ENCODE measurements at places on chromosomes 13 and 19.

DNA sequence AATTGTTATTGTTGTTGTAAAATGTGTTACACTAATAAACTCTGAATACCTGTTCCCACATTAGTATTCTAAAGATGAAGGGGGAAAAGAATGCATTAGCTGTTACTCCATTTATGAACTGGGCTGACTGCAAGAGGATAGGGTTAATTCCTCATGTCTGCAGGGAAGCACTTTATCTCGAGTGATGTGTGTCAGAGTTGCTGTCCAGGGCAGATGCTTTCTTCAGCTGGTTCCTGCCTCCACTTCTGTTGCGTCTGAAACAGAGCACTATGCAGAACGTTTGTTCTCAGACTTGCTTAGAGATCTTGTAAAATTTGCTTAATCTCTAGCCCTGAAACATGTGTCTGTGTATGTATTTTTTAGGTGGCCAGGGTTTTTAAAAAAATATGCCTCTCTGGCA lies 318.8 kb downstream of the SPRY2 start:
- DNase-seq, result no peak

DNA sequence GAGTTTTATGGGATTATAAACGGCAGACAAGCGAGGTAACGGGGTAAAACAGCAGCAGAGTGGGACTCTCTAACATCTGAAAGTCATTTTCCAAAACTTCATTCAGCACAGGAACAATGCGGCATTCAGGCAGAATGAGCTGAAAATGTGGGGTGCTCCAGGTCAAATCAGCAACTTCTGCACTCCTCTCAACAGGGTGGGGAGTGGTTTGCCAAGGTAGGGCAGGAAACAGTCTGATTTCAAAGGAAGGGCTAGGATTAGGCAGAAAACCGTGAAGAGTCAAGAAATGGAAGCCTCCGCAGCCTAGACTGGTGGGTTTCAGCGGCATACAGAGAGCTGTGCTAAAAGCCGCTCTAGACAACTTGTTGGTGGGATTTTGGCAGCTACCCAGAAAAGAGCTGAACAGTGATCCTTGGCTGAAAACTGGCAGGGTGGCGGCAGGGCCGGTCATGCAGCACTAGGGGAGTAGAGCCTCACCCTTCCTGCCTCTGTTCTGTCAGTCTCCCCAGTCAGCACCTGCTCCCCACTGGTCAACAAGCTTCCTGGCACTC lies 154.2 kb upstream of the KLF12 start:
- peak; percentile 54 for DNase-seq

DNA sequence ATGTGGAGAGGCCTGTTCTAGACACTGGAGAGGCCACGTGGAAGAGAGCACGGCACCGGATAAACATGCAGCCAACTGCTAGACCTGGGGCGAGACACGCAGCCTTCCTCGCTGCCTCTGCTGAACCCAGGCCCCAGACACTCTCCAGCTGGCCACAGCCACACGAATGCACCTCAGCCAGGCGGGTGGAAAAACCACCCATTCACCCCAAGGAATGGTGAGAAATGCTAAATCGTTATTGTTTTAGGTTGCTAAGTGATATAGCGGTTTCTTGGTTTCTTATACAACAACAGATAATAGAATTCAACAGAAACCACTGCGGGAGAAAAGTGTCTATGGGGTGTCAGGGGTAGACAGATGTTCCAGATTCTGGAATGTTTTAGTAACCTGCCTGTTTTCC lies 52.5 kb downstream of the STK24 start:
- DNase-seq, result no peak

- DNase-seq, result no peak
Measured at GRCh38 chr13:50425772-50426171, 410.5 kb downstream of the KCNRG start.

GRCh38 chr13:101942535-101943157 lies 459.2 kb downstream of the FGF14 start:
- no peak for DNase-seq

GRCh38 chr13:51240958-51241357 lies 18.8 kb downstream of the FAM124A start:
- no peak for DNase-seq

GRCh38 chr19:18672606-18673337 lies 10.7 kb upstream of the CRTC1 start:
- peak; percentile 18 for DNase-seq

DNA sequence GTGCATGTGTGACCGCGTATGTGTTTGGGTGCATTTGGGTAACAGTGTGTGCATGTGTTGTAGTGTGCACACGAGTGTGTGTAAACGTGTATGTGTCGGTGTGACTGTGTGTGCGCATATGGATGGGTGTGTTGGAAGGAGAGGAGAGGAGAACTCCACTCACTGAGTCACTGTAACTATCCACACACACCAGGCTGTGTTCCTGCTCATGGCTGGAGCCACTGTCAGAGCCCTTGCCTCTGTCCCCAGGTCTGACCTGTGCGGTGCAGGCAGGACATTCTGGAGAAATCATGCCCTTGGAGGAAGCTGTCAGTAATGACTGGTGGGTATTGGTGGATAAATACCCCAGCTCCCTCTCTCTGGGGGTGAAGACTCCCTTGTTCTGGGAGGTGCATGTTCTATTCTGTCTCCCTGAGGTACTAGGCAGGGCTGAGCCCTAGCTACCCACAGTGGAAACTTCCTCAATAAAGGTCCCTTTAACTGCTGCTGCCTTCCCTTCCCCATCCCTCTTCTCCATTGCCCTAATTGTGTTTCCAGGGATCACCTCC lies 48.4 kb downstream of the CYP4F22 start:
- DNase-seq, result no peak

GRCh38 chr13:25286308-25286968 lies 850 bp downstream of the MTMR6 start:
- no peak for DNase-seq

DNA sequence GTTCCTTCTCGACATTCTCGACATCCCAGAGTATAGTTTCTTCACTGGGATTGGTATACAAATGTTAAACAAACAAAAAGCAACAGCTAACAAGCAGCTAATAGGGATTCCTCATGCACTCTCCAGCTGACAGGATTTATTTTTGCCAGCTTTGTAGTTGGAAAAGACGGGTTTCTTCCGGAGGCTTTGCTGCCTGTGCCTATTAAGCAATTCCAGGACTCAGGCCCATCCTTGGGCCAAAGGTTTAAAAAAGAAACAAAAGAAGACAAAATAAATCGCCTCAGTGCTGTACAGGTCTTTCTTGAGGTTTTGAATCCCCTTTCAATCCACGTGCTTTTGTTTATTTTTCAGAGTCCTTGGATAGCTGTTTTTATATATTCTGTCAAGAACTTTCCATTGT lies 1414.5 kb upstream of the PCDH9 start:
- DNase-seq, result no peak

DNA sequence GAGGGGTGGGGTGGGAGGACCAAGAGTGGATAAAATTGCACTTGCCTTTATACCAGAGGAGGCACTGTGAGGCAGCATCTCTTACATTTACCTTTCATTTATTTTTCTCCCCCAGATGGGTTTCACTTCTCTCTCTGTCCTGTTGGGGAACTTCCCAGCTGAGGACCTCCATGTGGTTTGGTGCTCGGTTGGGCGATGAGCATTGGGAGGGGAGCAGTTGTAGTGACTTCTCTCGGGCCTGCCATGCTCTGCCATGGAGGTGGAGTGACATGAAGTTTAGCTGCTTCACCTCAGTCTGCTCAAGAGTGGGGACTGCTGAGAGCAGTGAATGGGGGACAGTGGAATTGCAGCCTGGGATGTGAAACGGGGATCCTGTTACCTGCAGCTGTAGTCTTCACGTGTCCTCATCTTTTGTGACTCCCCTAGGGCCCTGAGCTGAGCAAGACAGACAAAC lies 23.1 kb upstream of the CXCL17 start:
- no peak for DNase-seq

DNA sequence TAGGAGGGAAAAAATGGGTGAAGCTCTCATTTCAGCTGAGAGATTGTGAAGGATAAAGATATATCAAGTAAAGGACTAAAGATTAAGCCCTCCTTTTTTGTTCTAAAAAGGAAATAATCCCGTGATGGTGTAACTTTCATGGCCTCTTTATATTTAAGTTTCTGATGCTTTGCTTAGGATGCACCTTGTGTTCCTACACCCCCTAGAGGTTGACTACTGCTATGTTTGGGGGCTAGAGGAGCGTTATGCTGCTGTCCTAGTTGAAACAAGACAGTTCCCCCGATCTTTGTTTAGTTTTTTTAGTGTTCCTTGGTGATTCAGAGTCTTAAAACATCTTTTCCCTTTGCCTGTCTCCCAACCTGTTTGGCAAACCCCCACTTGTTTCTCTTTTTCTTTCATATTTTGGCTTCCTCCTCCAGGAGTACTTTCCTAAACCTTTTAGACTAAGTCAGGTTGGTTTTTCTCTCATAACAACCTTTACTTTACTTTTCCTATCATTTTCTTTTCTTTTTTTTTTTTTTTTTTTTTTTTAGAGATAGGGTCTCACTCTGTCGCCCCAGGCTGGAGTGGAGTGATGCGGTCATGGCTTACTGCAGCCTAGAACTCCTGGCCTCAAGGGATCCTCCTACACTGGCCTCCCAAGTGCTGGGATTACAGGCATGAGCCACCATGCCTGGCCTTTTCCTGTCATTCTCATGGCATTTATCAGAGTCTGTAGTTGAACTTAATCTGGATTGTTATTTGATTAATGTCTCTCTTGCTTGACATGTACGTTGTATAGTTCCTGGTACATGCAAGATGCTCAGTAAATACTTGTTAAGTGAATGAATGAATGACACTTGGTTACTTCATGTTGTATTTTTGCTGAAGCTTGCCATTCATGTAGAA lies 2.8 kb downstream of the UBA2 start:
- no peak for DNase-seq

- no peak for DNase-seq
Measured at GRCh38 chr19:43784981-43785808, 4.4 kb upstream of the KCNN4 start.

GRCh38 chr19:16628183-16628983 lies at the start of gene MED26:
TSS of gene MED26 (minus strand) at chr19:16628204. CDS start at chr19:16627943, 261 bp downstream.
- peak; percentile 97 for DNase-seq

DNA sequence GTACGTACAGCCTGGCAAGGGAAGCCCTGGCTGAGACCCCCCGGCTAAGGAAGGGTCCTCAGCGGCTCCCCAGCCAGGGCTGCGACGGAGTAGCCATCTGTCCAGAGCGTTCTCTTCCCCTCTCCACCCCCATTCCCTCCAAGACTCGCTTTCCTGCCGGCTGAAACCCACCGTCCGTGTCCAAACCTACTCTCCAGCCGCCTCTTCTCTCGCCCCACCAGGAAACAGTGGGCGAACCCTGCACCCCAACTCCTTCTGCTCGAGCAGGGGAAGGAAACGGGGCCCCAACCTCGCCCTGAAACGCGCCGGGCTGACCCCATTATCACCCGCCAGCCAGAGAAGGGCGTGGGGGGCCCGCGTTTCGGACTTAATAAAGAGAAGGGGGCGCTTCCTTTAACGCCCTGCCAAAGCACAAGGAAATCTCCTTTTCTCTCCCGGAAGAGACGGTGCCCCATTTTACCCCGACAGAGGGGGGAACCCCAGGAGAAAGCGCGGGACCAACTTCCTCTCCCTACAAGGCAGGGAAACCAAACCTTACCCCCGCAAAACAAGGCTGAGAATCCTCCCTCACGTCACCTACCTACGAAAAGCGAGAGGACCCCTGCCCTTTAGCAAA lies 2.5 kb downstream of the ZC3H4 start:
- peak; percentile 67 for DNase-seq

- DNase-seq, result no peak
Measured at GRCh38 chr13:71477735-71478134, 389.3 kb downstream of the DACH1 start.

DNA sequence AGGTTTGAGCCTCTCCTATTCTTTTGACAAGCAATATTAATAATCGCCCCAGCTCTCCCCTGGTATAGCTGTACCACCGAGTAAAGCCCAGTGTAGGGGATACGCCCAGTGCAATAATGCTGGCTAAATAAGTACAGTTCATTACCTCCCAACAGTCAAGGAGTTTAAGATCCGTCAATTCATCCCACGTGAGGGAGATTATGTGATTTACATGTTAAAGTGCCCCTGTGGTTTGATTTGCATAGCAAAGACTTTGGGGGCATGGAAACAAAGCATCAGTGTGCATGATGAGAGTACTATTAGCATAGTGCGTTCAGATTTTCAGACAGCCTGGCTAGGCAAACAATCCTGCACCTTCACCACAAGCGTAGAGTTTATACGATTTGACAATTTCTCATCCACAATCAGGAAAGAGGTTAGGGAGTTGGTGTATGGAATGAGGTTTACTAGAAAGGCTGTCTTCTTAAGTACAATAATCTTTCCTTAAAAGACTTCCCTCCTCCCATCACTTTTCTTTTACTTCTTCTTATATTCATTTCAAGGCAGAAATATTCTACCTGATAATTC lies 754.0 kb downstream of the DIAPH3 start:
- no peak for DNase-seq

DNA sequence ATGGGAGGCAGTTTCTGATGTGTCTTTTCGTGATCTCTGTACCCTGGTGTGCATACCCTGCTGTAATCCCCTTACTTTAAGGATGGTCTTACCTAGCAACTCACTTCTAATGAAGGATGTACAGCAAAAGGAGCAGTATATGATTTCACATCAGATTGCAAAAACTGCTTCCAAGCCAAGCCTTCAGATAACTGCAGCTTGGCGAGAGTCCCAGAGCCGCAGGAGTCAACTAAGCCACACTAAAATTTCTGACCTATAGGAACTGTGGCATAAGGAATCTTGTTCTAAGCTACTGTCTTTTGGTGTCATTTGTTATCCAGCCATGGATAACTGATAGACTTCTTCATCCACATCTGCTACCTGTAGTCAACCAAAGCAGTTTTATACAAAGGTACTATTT lies 496.7 kb downstream of the GPC6 start:
- no peak for DNase-seq

GRCh38 chr19:6034512-6034911 lies 56.6 kb upstream of the RANBP3 start:
- DNase-seq, result no peak

DNA sequence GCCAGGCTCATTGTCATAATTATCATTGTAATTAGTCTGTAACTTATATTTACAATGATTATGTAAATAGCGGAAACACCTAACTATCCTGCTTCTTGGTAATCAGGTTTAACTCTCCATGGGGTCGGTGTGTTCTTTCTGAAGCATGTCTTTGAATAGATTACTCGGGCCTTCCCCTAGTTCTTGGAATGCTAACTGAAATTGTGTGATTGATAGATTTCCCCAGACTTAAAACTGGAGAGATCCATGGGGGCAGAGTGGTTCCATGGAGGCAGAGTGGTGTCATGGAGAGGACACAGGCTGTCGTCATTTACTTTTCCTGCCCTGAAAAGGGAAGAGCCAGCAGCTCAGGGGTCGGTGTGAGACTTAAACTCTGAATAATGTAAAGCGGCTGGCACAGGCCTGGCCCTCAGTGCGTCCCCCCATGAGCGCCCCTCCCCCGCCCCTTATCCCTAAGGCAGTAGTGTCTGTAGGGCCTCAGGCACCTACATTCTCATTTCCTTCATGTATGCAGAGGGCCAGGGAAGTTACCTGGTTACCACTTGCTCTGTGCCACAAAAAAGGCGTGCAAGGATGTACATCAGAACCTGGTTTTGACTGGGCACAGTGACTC lies 225.1 kb downstream of the TM9SF2 start:
- DNase-seq, result no peak

- DNase-seq, result no peak
Measured at GRCh38 chr19:50173127-50173526, 10.0 kb upstream of the IZUMO2 start.

- DNase-seq, result no peak
Measured at GRCh38 chr13:99275093-99275469, 16.9 kb upstream of the GPR18 start.

GRCh38 chr19:5706876-5707573 lies 12.9 kb downstream of the LONP1 start:
- no peak for DNase-seq

Data from nucleus accumbens (tissue), 56 donors.